NCI-H446 (cell line): ENCODE measurements at places on chromosomes 5 and 9.
A peak's percentile ranks its signal among the peaks of the same experiment; 100 is the strongest.

- DNase-seq: no peak
These were observed 41.1 kb upstream of the PLPP6 start for GRCh38 chr9:4620881-4621555.

DNA sequence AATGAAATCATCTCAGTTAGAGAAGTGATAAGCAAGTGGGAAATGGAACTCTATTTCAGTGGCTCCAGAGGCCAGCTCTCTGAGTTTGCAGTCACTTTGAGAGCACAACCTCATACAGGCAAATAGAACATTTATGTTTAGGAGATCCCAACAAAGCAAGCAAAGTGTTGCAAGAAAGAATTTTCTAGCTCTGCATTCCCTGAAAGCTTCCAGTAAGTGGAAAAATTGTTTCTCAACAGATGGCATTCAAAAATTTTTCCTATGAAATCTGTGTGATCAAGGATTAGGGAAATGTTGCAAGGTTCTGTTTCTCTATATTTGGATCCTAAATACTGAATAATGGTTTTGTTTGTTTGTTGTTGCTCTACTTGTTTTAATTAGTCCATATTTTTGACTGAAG, 764.2 kb upstream of the ZNF608 start:
- no peak for DNase-seq

GRCh38 chr9:101419863-101420262, 15.7 kb downstream of the ALDOB start:
- no peak for DNase-seq

DNA sequence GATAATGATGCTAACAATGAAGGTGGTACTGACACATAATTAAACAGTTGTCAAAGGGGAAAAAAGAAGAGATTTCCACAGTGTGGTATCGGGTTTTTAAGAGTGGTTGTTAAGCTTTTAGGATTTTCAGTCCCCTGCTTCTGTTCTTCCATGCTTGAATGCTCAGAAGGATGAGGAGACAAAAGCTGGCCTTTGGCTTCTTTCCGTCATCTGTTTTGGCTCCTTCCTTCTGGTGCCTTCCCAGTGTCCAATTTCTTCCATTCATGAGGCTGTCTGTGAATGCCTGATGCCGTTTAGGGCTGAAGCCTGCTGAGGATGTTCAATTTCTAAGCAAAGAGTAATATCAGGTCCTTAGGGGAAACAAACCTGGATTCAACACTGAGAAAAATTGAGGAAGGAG, 179.6 kb upstream of the GLRA1 start:
- no peak for DNase-seq

DNA sequence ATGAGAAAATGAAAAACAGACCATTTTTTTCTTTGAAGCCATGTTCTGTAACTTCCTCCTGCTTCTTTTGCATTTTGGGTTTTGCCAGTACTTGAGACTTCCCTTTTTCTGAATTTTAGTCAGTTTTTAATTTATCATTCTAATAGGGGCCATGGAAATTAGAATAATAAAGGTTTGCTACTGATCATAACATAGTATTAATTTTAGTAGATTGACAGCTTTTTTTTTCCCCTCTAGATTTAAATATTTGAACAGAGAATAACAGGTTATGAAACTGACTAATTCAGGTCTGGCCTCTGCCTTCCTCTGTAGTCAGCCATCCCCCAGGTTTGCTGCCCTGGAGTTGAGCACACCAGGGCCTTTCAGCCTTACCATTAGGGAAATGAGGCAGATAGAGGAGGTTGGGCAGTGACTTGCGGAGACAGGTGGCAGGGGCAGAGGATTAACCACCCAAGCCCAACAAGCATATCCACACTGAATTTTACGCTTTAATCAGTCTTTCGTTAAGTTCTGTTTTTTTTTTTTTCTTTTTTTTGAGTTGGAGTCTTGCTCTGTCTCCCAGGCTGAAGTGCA, 80.1 kb upstream of the TNFAIP8 start:
- no peak for DNase-seq

GRCh38 chr9:128493424-128493823, 11.1 kb upstream of the GLE1 start:
- no peak for DNase-seq

DNA sequence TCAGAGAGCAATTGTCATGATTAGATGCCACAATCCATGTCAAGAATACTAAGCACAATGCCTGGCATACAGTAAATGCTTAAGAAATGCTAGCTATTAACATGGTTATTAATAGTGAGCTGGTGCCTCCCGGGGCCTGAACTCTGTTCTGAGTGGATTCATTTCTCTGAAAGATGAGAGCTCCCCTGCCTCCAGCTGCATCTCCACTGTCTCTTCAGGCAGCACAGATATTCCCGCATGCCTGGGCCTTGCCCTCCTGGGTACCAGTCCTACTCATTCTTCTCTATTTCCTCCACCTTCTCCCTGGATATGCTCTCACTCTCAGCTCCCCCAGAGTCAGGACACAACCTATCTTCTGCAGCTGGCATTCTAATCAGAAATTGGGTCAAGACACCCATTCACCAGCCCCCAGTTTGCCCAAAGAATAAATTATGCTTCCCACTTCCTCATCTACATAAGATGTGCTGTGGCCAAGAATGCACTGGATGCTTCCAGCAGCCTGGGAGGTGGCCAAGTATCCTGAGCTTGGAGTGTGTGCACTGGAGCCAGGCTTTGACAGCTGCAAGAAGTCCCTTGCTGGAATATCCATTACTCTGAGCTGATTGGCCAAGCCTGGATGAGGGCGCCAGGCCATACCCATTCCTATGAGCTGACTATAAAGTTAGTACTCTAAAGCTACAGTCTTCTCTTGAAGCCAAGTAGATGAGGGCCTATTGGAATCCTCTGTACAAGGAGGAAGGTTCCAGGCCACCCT, 669.0 kb downstream of the ACTL7B start:
- no peak for DNase-seq

DNA sequence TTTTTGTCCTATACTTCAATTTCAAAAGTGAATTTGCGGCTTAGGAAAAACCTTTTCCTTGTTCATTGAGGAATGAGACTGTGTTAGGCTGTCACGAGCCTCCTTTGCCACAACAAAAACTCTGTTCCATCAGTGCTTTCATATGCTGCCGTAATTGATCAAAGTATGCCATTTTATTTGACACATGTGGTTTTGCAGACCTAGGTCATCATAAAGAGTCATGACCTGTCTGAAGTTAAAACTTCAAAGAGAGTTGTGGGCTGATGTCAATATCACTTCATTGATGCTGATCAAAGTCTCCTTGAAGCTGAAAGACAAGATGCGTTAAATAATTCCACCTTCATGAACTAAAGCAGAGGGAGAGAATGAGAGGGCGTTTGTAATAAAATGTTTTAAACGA, 55.5 kb downstream of the SYK start:
- DNase-seq: no peak

DNA sequence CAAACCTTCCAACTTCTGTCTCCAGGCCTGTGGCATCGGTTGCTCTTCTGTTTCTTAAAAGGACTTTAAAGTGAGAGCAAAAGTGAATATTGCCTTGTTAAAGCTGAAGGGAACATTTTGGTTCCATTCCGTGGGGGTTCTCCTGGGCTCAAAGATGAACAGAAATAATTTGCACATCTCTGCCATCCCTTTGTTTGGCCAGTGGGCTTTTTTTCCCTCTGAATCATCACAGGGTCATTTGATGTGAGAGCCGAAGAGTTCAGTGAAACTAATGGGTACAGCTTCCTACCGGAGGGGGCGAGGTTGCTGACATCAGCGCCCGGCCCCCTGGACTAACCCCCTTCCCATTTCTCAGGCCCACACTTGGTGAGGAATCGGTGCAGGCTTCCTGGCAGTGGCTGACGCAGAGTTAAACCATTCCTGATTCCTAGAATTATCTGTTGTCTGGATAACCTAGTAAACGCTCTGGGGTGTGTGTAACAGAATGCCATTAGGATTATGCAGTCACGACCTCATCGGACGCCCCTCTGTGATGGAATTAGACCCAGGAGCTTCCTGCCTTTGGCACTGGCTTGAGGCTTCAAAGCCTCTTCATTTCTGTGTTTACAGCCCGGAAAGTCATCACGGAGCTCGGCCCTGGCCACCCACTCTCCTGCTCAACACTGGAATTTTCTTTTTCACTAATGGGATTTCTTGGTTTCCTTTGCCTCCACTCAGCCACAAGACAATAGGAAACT, 61.6 kb upstream of the RPL26L1 start:
- DNase-seq: no peak

GRCh38 chr9:33246269-33246860, 6.4 kb downstream of the SPINK4 start:
- DNase-seq: no peak

DNA sequence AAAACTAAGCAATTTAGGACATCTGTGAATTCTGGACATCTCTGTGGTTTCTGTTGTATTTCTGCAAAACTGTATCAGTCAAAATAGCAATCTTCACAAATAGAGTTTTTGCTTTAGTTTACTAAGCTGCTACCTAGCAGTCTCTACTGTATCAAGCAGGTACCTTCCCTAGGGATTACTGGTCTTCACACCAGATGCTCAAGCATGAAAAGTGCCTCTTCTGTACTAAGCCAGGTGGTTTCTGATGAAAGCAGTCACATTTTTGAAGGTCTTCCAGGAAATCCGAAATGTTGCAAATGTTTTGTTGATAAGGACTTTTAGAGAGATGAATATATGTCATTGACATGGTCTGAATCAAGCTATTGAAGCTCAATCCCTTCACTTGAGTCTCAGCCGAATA, 540.0 kb downstream of the KCTD16 start:
- no peak for DNase-seq

DNA sequence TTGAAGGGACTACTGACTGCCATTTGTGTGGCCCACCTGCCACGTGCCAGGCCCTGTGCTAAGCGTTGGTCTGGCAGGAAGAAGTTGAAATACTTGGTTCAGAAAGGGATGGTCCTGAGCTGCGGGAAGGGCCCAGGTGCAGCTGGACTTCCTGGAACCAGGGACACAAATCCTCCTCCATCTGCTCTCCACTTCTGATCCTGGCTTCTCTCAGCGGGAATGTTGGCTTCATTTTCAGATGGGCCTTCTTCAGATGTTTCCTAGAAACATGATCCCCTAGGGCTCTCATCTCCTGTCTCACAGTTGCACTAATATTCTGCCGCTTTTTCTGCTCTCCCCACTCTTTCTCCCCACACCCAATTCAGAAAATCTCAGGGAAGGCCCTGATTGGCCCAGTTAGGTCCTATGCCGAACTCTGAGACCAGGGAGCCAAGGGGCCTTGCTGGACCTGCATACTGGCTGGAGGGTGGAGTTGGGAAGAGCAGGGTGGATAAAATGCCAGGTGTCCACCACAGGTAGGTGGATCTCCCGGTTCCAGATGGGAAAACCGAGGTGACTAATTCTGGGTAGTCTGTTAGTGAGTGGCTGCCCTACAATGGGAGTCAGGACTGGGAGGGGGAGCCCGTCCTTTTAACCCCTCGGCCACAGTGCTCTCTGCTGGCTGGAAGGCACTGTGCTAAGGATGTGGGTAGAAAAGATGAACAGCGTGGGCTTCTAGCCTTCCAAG, 19.4 kb downstream of the PSAT1 start:
- peak; percentile 23 for DNase-seq

- no peak for DNase-seq
These were observed 322.6 kb downstream of the FBXL17 start for GRCh38 chr5:108059334-108059733.

DNA sequence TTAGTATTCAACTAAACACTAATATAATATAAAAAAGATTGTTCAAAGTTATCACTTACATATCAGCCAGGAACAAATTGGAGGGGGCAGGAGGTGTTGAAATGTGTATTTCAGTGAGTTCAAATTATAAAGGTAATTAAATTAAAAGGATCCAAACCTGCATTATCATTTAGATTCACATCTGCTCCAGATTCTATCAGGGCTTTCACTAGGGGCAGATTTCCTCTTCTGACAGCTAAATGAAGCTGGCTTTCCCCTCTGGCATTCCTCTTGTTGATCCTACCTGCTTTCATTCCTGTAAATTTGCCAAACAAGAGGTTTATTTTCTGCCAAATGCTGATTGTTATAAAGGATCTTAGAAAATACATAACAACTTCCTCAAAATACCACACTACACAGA, 86.3 kb upstream of the GCNT4 start:
- DNase-seq: no peak

- peak; percentile 52 for DNase-seq
These were observed 589 bp downstream of the RIC1 start for GRCh38 chr9:5629312-5630080.

DNA sequence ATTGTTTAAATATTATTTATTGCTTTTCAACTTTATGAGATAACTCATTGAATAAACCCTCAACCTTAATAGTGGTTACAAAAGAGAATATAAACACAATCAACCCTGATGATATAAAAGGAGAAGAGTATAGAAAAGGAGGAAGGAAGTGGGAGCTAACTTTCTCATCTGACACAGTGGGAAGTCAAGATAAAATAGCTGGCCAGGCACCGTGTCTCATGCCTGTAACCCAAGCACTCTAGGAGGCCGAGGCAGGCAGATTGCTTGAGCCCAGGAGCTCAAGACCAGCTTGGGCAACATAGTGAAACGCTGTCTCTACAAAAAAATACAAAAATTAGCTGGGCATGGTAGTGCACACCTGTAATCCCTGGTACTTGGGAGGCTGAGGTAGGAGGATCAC, 93.5 kb downstream of the PPP2R2B start:
- no peak for DNase-seq

DNA sequence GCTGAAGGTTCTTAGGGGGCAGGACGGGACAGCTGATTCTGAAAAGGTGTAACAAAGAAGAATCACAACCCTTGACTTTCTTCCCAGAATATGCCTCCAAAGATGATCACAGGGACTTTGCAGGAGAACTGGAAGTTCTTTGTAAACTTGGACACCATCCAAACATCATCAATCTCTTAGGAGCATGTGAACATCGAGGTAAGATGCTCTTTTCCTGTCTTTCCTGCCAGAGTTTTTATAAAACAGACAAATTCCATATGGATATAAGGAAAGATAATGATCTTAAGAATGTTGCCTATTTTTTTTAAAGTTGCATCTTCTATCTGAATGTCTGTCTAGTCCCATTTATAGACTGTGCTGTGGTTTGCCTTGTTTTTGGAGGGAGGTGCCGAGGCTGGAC, 87.9 kb downstream of the EQTN start:
- DNase-seq: no peak

GRCh38 chr5:1152771-1153282, 41.0 kb upstream of the SLC12A7 start:
- no peak for DNase-seq

DNA sequence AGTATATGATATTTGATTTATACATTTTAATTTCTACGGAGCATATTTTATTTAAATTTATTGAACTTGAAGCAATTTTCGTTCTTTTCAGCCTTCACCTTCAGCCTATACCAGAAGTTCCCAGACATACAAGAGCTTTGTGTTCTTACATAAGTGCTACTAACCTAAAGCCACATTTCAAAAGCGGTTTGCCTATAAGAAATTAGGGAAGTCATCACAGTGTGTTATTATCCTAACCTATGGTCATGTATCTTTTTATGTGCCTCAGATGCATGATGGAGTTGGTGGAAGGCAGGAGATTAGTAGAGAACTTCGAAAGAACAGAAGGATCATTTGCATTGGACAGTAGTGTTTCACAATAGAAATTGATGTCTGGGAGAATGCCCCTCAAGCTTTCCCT, 3.1 kb downstream of the KIF2A start:
- no peak for DNase-seq
